ENCODE measurements at places on chromosomes 11 and 22.

GRCh38 chr22:43036282-43036829 lies 21.4 kb upstream of the PACSIN2 start:
- no peak for DNase-seq

DNA sequence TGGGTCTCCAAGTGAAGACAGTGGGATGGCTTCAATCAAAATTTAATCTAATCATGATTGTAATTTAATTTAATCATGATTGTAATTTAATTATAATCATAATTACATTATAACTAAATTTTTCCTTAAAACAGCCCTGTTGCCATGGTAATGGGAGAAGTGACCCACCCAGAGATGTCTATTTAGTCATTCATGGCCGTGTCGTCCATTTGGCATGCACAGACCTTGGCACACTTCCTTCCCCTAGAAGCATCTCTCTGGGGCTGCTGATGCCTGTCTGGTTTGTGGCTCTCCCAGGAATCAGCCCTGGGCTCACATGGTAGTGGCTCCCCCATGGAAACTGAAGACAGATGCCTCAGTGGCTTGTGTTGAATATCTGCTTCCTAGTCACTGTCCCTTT lies 27.0 kb downstream of the P4HA3 start:
- DNase-seq: no peak

DNA sequence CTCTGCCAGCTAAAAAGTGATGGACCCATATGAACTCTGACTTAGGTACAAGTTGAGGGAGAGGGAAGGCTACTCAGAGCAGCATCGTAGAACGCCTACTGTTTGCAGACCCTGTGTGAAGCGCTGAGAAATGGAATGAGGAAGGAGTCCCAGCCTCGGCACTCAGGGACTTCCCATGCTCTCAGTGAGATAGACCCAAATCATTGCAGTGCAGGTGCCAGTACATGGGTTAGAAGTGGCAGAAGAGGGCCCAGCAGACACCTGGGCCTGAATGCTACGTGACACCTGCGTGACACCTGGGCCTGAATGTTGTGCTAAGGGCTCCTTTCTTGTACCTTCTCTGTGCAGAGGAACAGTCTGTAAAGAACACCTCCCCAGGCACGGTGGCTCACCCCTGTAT lies 2.6 kb upstream of the PDGFB start:
- no peak for DNase-seq

DNA sequence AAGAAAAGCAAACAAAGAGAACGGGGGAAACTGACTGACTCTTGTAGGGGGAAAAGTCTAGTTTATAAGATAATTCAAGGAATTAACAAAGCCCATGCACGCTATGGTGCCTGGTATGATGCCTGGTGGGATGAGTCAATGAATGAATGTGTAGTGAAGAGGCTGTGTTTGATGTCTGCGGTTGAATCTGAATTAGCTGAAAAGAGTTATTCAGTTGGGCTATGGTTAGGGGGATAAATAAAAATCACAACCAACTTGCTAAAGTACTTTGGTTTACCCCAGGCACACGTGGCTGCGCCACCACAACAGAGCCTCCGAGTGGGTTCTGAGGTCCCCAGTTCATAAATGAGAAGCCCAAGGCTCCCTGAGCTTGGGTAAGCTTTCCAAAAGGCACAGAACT lies 369.3 kb upstream of the SYN3 start:
- no peak for DNase-seq

DNA sequence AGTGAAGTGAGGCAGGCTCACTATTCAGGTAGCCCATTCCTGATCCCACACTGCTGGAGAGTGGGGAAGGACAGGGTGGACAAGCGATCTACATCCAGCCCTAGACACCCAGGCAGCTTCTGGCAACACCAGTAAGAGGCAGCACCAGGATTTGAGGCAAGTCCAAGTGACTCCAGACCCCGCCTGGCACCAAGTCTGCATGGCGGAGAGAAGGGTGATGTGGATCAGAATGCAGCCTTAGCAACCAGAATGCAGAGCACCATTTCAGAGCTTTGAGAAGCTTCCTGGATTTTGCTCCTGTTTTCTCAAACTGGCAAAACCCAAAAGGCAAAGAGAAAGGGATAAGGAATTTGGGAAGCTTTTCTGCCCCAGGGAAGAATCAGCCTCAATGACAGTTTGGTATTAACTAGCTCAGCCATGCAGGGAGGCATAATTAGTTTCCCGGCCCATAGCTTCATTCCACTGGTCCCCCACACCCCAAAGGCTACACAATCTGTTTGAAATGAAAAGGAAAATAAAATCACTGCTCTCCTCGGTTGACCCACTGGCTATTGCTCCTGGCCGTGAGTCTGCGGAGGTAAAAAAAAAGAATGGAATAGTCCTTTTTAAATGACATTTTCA lies 17.3 kb downstream of the GALNT18 start:
- no peak for DNase-seq

DNA sequence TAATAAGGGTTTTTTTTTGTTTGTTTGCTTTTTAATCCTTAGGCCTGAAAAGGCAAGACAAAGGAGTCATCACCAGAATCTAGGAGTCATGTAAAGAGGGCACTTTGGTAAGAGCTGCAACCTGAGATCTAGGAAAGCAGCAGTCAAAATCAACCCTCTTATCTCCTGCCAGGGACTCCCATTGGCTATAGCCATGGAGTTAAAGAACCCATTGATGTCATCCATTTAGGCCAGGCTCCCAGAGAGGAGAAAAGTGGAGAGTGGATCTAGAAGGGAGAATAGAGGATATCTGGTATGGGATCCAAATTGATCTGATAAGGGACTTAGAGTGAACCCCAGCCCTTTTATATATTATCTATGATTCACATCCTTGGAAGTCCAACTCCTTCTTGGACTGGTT lies 35.9 kb downstream of the ZNF215 start:
- DNase-seq: no peak

DNA sequence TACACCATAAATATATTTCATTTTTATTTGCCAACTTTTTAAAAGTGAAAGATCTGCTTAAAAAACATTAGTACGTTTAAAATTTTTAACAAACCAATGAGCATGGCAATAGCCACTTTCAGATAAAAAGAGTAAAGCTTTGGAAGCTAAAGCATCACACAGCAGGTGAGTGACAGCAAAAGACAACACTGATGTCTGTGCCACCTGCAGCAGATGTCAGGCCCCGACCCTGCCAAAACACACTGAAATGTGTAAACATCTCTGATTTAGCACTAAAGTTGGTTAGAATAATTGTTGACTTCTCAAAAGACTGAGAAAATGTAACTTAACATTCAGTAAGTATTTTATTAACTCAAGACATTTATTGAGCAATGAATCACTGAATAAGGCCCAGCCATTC lies 232.9 kb downstream of the DLG2 start:
- DNase-seq: no peak

GRCh38 chr11:44866286-44866685 lies 84.4 kb downstream of the TP53I11 start:
- no peak for DNase-seq

DNA sequence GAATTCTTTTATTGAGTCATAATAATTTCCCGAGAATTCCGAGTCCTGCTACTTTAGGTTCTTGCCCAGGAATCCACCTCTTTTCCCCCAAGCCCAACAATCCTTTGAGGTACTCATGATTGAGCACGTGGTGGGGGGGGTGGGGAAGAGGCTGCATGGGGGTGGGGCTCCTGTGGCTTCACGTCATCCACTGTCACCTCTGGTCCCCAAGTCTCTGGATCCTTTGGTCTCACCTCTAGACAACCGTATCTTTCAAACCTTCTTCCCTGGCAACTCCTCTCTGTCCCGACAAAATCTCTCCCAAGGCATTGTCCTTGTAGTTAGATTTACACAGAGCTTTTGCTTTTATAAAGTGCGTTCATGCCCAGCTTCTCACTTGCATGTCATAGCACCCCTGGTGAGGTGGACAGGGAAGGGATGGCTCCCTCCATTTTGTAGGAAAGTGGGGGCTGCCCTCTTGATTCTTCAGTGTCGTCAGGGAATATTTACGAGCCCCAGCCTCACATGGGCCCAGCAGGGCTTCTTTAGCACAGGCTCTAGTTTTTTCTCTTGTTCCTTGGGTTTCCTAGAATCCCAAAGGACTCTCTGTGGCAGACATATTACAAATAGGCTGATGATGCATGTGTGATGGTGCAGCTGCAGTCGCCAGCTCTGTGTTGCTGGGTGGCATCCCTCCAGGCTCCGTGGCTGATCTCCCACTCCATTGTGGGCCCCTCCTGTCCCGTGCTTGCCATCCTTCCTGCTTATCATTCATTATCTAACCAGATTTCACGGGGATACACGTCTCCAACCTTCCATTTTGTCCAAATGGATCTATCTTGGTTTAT lies 8.4 kb downstream of the UCP3 start:
- DNase-seq: no peak

- peak; percentile 55 for DNase-seq
These were observed 16.9 kb upstream of the SPTY2D1 start for GRCh38 chr11:18650859-18651557.

GRCh38 chr22:25680956-25681355 lies 61.0 kb upstream of the MYO18B start:
- DNase-seq: no peak

- no peak for DNase-seq
These were observed 1130.5 kb downstream of the BRD1 start for GRCh38 chr22:48697223-48697622.

- no peak for DNase-seq
These were observed 84.4 kb upstream of the MYOD1 start for GRCh38 chr11:17634776-17635550.

GRCh38 chr11:9506489-9507276 lies 45.9 kb downstream of the ZNF143 start:
- DNase-seq: peak; percentile 93

- DNase-seq: no peak
These were observed 90.0 kb downstream of the SBF2 start for GRCh38 chr11:10204021-10204420.

- DNase-seq: no peak
These were observed 21.2 kb downstream of the PTPRJ start for GRCh38 chr11:48001438-48002021.

- no peak for DNase-seq
These were observed 73.0 kb upstream of the LRRC4C start for GRCh38 chr11:41532413-41532812.

GRCh38 chr11:27703481-27703880 lies 3.2 kb upstream of the BDNF start:
- DNase-seq: no peak

GRCh38 chr11:32583459-32584271 lies at the start of gene EIF3M:
EIF3M (plus strand) TSS chr11:32583831; CDS start chr11:32583888, 57 bp downstream.
- peak; percentile 87 for DNase-seq

DNA sequence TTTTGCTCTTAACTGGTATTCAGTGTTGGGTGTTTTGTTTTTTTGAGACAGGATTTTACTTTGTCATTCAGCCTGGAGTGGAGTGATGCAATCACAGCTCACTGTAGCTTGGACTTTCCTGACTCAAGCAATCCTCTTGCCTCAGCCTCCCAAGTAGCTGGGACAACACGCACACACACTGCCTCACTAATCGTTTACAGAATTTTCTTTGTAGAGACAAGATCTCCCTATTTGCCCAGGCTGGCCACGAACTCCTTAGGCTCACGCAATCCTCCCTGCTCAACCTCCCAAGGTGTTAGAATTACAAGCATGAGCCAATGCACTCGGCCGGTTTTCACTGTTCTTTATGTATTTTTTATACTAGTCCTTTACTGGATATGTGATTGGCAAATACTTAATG lies 51.0 kb upstream of the IGLL5 start:
- DNase-seq: no peak

All from iPS DF 6.9 (cell line).